ENCODE measurements at places on chromosomes 1 and 21.

DNA sequence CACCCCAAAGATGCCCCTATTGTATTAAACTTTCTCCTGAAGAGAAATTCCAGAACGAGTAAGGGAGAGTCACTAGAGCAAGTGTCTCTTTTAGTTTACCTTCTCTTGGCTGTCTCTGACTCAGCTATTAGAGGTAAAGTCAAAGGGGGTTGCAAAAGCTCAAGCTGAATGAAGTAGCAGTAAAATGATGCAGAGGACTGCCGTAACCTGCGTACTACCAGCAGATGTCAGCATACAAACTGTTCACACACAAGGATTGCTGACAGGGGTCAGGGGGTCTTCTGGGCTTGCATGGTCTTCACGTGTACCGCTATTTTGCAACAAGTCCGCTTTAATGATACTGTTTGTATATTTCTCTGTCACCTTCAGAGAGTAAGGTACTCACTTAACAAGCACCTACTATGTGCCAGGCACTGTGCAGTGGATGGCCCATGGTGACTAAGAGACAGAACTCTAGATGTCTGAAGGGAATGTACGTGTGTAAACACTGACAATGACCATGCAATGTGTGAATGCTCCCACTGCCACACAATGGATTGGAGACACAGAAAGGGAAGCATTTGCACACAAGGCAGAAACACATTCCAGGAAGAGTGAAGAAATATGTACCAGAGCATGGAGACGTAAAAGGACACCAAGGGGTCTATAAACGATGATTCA is 34.9 kb downstream of the CHML start:
- DNase-seq = no peak

DNA sequence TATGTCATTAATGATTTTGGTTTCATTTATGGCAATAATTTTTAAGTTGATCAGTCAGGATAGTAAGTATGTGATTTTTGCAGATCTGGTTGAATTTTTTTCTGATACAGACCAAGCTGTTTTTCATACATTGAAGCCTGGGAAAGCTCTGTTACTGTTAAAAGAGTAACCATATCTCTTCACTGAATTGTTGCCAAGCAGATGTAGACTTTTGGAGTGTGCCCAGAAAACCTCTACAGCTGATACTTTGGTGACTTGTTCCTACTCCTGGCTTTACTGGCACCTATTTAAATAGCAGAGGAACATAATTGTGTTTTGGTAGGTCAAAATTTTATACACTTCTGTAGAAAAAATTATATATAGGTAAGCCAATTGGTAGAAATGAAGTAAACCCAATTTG is 49.4 kb downstream of the NFIA start:
- no peak for DNase-seq

- no peak for DNase-seq
Measured at GRCh38 chr1:155976062-155976912, 2.1 kb downstream of the ARHGEF2 start.

DNA sequence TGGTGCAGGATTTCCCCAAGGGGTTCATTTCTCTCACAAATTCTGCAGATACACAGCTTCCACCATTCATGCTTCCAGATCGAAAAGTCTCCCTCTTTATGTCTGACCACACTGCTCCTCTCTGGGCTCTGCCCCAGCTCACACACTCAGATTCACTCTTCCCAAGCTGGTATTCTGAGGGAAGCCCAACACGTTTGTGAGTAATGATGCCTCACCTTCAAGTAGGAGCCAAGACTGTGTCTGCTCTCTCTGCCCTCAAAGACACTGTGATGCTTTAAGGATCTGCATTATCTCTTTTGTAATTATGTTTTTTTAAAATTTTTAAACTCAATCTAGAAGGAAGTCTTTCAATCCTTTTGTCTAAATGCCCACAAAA is 19.8 kb downstream of the PRAMEF11 start:
- DNase-seq = no peak
